CD8-positive, alpha-beta memory T cell (primary cell): ENCODE measurements at places on chromosomes 4 and X. TPM values are rescaled to one million over a fixed set of nuclear protein-coding genes. Genes with fewer than 3 reads are reported as not detected.

- no peak for DNase-seq
- no peak overlapping the region for H3K27ac ChIP-seq
- H3K4me1 ChIP-seq, result no peaks in the 10 kb centered on the region
- no peaks in the 10 kb centered on the region for H3K27me3 ChIP-seq
- H3K36me3 ChIP-seq, result no peaks in the 10 kb centered on the region
Observed at GRCh38 chr4:19033816-19034733, 1012.5 kb upstream of the LCORL start.

GRCh38 chr4:21469438-21470300 is 478.9 kb downstream of the KCNIP4 start:
- no peak overlapping the region for H3K27ac ChIP-seq
- no peaks in the 10 kb centered on the region for H3K27me3 ChIP-seq
- no peaks in the 10 kb centered on the region for H3K4me1 ChIP-seq

DNA sequence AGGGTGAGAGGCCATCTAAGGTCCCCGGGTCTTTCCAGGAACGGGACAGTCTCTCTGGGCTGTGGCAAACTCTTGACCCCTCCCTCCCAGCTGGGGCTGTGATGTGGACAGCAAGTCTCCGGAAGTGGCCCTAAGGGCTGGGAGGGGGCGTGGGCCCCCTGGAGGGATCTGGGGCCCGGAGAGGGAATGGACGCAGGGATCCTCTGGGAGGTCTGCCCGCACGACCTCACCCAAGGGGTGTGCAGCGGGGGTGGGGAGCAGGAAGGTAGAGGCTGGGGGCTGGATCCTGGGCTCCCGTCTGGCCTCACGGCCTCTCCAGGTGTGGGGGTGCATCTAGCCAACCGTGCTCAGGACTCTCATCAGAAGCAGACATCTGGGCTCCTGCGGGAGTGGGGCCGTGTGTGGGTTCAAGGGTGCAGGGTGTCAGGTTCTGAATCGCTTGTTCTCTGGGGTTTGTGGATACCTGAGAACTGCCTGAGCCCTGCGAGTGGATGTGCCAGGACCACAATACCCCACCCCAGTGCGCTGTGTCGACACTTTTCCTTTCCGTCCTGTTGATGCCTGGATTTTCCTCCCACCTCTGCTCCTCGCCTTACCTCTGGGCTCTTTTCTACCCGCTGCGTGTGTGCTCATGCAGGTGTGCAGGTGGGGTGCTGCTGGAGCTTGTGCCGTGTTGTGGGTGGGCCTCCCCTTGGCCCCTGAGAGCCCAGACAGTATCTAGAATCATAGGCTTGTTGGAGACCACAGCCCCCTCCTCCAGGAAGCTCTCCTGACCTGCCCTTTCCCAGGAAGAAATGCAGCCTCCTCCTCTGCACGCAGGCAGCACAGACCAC is 915 bp downstream of the CPZ start:
- DNase-seq, result no peak
- peak overlapping the region; percentile 51 for H3K27ac ChIP-seq
- no peaks in the 10 kb centered on the region for H3K36me3 ChIP-seq
- H3K27me3 ChIP-seq, result no peaks in the 10 kb centered on the region
- H3K4me3 ChIP-seq, result no peak overlapping the region

- H3K27ac ChIP-seq, result no peak overlapping the region
- H3K4me1 ChIP-seq, result no peaks in the 10 kb centered on the region
- H3K4me3 ChIP-seq, result no peak overlapping the region
- DNase-seq, result no peak
Observed at GRCh38 chr4:79864500-79865200, 208.4 kb downstream of the ANTXR2 start.

DNA sequence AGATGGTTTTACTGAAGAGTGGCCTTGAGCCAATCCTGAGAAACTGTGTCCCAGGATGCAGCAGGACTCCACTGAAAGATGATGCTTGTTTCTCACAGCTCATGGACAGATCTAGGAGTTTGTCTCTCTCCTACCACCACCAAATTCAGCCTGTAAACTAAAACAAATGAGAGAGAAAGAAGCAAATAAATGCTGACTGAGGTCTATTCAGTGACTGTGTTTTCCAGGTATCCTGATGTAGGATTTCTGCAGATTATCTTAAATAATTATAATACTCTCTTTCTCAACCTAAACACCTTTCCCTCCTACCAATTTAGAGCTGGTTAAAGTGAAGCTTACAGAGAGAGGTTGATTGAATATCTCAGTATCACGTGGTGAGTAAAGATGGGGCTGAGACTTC is 599.6 kb upstream of the LCORL start:
- H3K27me3 ChIP-seq, result no peaks in the 10 kb centered on the region
- H3K4me1 ChIP-seq, result no peaks in the 10 kb centered on the region
- no peak for DNase-seq
- H3K36me3 ChIP-seq, result no peaks in the 10 kb centered on the region
- H3K27ac ChIP-seq, result no peak overlapping the region

- peaks cover 8% of the 10 kb centered on the region for H3K36me3 ChIP-seq
- H3K4me1 ChIP-seq, result no peaks in the 10 kb centered on the region
- no peaks in the 10 kb centered on the region for H3K27me3 ChIP-seq
- no peak overlapping the region for H3K27ac ChIP-seq
- no peak overlapping the region for H3K4me3 ChIP-seq
- DNase-seq, result no peak
Observed at GRCh38 chr4:174255786-174256185, 27.7 kb downstream of the FBXO8 start.

DNA sequence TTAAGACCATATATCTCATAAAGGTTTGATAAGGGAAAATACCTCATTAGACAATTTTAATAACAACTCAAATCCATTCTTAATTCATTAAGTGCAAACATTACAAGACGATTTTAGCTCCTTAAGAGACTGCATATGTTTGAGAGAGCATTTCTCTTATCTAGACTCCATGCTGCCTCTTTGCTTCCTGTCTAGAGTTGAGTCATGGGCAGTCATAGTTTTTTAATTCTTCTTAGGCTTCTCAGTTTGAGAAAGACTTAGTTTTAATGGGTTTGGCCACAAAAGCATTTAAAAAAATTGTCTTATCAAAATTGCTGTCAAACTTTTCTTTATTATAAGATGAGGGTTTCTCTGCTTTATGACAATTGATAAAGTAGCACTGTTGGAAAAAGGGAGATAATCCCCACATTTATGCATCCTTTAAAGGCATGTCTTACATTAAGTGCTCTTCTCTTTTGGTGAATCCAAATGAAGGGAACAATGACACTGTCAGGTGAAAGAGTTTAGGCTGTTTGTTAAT is 713.4 kb downstream of the PCDH18 start:
- no peak overlapping the region for H3K4me3 ChIP-seq
- no peak overlapping the region for H3K27ac ChIP-seq
- H3K4me1 ChIP-seq, result no peaks in the 10 kb centered on the region
- H3K36me3 ChIP-seq, result no peaks in the 10 kb centered on the region
- H3K27me3 ChIP-seq, result no peaks in the 10 kb centered on the region

DNA sequence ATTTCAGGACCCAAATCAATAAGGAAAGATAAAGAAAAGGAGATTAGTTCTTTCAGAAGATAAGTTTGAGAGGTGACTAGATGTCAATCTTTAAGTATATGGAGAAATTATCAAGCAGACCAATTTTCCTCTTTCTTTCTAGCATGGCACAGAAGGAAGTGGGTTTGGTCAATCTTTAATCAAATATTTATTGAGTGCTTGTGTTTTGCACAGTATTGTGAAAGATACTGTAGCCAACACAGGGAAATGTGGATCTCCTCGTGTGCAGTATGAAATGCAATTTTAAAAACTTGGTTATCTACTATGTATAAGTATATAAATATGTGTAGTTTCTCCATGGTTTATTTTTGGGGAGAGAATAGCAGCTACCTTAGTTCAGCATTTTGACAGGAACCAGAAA is 655.2 kb downstream of the RAPGEF2 start:
- no peak for DNase-seq
- no peaks in the 10 kb centered on the region for H3K4me1 ChIP-seq
- H3K36me3 ChIP-seq, result no peaks in the 10 kb centered on the region
- no peaks in the 10 kb centered on the region for H3K27me3 ChIP-seq
- H3K27ac ChIP-seq, result no peak overlapping the region

DNA sequence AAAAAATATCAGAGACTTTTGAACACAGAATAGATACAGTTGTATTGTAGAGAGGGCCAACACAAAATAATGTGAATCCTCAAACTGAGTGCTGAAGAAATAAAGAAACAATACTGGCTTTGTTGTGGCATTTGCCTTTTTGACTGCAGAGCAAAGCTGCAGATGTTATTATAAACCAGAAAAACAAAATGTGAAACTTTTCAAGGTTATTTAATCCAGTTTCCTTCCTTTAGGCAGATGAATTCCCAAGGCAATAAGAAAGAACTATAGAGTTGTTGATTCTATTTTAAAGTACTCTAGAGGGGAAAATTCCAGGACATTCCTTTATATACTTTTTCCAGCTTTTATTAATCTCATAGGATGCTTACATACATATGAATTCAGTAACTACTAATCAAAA is 186.8 kb downstream of the NDST4 start:
- no peaks in the 10 kb centered on the region for H3K4me1 ChIP-seq
- no peaks in the 10 kb centered on the region for H3K36me3 ChIP-seq
- no peak overlapping the region for H3K4me3 ChIP-seq
- H3K27me3 ChIP-seq, result no peaks in the 10 kb centered on the region
- H3K27ac ChIP-seq, result no peak overlapping the region
- DNase-seq, result no peak

GRCh38 chr4:152860046-152860445 is 76.1 kb upstream of the FHDC1 start:
- DNase-seq, result no peak
- H3K27ac ChIP-seq, result no peak overlapping the region
- no peaks in the 10 kb centered on the region for H3K36me3 ChIP-seq
- no peak overlapping the region for H3K4me3 ChIP-seq

- H3K27me3 ChIP-seq, result no peaks in the 10 kb centered on the region
- H3K36me3 ChIP-seq, result no peaks in the 10 kb centered on the region
- no peaks in the 10 kb centered on the region for H3K4me1 ChIP-seq
- no peak overlapping the region for H3K4me3 ChIP-seq
Observed at GRCh38 chrX:46168254-46168653, 377.0 kb downstream of the ZNF674 start.

- H3K27me3 ChIP-seq, result no peaks in the 10 kb centered on the region
- no peak overlapping the region for H3K27ac ChIP-seq
- no peaks in the 10 kb centered on the region for H3K36me3 ChIP-seq
- no peaks in the 10 kb centered on the region for H3K4me1 ChIP-seq
- H3K4me3 ChIP-seq, result no peak overlapping the region
Observed at GRCh38 chr4:105765690-105766407, 57.3 kb downstream of the GSTCD start.

- H3K27me3 ChIP-seq, result no peaks in the 10 kb centered on the region
- no peaks in the 10 kb centered on the region for H3K4me1 ChIP-seq
- DNase-seq, result no peak
Observed at GRCh38 chr4:93568758-93569157, 259.8 kb upstream of the ATOH1 start.

DNA sequence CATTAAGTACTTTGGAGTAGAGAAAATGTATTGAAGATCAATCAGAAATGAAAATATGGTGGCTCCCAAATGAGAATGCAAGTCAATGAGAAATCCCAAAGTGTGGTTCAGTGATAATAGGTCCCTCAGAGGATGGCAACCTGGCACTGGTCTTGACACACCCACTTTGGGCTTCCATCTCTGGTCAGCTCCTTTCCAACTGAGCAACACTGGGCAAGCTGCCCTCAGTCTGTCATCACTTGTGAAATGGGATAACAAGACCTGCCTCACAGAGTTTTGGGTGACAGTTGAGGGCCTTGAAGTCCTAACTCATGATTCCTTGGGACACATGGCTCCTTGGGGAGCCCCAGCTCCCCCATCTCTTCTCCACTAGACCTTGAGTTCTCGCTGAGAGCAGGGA is 29.0 kb upstream of the MAMLD1 start:
- no peaks in the 10 kb centered on the region for H3K36me3 ChIP-seq
- no peaks in the 10 kb centered on the region for H3K4me1 ChIP-seq
- H3K27me3 ChIP-seq, result no peaks in the 10 kb centered on the region
- no peak for DNase-seq
- H3K4me3 ChIP-seq, result no peak overlapping the region
- H3K27ac ChIP-seq, result no peak overlapping the region

DNA sequence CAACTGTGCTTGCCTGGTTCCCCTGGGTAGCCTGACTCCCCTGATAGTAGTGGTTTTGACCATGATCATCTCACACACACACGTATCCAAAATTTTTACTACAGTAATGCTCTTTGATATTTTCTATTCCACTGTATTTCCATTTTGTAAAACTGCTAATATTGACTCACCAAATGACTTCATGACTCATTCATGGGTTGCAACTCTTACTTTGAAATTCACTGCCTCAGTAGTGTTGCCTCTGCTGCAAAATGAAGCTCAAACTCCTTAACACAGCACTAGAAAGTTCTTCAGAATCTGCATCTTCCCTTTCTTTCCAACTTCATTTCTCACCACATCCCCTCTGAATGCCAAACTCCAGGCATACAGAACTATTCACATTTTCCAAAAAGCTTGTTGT is 20.3 kb downstream of the QRFPR start:
- no peak overlapping the region for H3K4me3 ChIP-seq
- DNase-seq, result no peak
- no peaks in the 10 kb centered on the region for H3K36me3 ChIP-seq
- no peaks in the 10 kb centered on the region for H3K4me1 ChIP-seq
- H3K27ac ChIP-seq, result no peak overlapping the region
- peaks cover 7% of the 10 kb centered on the region for H3K27me3 ChIP-seq

DNA sequence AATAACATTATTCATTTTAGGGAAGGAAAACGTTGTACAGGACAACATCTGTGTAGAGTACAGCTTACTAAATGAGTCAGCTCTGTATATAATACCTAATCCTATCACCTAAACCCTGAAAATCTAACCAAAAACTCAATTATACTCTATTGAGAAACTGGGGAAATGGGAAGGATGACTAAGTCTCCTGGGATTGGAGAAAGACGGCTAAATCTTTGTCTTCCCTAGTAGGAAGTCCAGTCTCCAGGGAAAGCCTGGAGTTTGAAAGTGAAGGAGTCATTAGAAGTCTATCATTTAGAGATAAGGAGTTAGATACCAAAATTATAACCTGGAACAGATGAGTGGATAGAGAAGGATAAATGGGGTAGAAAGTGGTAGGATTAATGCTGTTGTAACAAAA is 286.5 kb downstream of the STK32B start:
- no peaks in the 10 kb centered on the region for H3K4me1 ChIP-seq
- H3K36me3 ChIP-seq, result no peaks in the 10 kb centered on the region
- DNase-seq, result no peak

GRCh38 chr4:178138491-178138890 is 696.3 kb upstream of the AGA start:
- no peaks in the 10 kb centered on the region for H3K36me3 ChIP-seq
- H3K4me3 ChIP-seq, result no peak overlapping the region
- DNase-seq, result no peak
- no peaks in the 10 kb centered on the region for H3K27me3 ChIP-seq
- no peak overlapping the region for H3K27ac ChIP-seq

The IRS4 gene
- not detected for total RNA-seq

The KCTD8 gene
- not detected for total RNA-seq

The SASH3 gene
- total RNA-seq, result 140 TPM

The ADH5 gene
- 116 TPM for total RNA-seq

The L1CAM gene
- 0.62 TPM for total RNA-seq

The BTK gene
- total RNA-seq, result 0.60 TPM

The NUP54 gene
- total RNA-seq, result 56.6 TPM

The GIMD1 gene
- not detected for total RNA-seq

The PROM1 gene
- 0.72 TPM for total RNA-seq

The SLC9B1 gene
- total RNA-seq, result 1.2 TPM
